ENCODE measurements at places on chromosomes 7 and 10.

DNA sequence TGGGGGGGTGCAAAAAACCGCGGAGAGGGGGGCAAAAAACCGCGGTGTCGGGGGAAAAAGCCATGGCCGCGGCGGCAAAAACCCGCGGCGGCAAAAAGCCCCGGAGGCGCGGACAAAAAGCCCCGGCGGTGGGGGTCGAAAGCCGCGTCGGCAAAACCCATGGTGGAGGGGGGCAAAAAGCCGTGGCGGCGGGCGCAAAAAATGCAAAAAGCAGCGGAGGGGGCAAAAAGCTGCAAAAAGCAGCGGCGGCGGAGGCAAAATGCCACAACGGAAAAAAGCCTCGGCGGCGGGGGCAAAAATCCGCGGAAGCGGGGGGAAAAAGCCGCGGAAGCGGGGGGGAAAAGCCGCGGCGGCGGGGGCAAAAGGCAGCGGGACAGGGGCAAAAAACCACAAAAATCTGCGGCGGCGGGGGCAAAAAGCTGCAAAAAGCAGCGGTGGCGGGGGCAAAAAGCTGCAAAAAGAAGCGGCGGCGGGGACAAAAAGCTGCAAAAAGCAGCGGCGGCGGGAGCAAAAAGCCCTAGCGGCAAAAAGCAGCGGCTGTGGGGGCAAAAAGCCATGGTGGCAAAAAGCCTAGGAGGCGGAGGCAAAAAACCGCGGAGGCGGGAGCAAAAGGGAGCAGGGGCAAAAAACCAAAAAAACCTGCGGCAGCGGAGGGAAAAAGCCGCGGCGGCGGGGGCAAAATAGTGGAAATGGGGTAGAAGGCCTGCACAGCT lies 418.9 kb downstream of the ZNF716 start:
- DNase-seq, result no peak

DNA sequence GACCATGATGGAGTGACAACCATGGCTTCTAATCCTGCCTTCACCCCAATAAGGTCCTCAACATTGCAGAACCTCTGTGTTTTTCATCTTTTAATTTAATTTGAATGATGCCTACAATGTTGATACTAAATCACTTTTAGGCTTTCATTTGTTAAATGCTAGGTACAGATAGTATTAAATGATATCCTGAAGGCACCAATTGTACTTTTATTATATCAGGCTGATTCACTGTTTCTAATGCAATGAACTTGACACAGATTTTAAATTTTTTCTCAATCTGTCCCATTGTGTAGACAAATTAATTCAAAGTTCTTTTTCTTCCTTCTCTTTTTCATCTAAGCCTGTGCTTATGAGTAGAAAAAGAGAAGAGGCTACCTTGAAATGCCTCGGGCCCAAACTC lies 5.2 kb downstream of the EPDR1 start:
- no peak for DNase-seq

DNA sequence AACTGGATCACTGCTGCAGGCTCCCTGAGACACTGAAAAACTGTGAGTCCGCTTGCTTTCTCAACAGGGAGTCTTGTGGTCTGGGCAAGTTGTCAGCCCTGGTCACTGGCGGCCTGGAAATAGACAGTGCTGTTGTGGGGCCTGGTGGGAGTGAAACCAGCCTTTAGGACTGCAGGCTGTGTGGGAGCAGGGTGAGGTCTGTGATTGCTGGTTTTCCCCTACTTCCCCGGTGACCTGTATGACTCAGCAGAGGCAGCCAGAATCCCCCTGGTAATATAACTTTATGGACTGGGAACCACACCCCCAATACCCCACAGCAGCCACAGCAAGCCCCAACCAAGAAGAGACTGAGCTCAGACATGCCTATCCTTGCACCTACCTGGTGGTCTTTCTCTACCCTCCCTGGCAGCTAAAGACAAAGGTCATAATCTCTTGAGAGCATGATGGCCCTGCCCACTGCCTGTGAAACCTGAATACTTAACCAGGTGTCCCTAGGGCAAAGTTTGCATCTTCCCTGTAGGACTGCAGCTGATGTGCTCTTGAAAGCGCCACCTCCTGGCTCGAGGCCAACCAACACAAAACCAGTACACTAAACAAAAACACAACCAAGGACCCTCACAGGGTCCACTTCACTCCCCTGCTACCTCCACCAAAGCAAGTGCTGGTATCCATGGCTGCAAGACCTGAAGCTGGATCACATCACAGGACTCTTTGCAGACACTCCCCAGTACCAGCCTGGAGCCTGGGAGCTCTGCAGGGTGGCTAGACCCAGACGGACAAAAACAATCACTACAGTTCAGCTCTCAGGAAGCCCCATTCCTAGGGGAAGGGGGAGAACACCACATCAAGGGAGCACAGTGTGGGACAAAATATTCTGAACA lies 7.2 kb upstream of the ADAM22 start:
- DNase-seq, result no peak

GRCh38 chr10:30219971-30220751 lies 128.9 kb downstream of the MTPAP start:
- DNase-seq, result no peak

GRCh38 chr10:8133146-8133545 lies 78.7 kb downstream of the GATA3 start:
- peak; percentile 66 for DNase-seq

- DNase-seq, result no peak
These were observed 12.2 kb upstream of the PWWP2B start for GRCh38 chr10:132384618-132385388.

GRCh38 chr10:126277181-126277580 lies 111.1 kb downstream of the ADAM12 start:
- no peak for DNase-seq

Measured in activated T-cell treated with anti-CD3 and anti-CD28 coated beads, Interleukin-2, amount 50 U/mL, for 48 hours (primary cell).